ENCODE measurements at places on chromosomes 6 and 20.

DNA sequence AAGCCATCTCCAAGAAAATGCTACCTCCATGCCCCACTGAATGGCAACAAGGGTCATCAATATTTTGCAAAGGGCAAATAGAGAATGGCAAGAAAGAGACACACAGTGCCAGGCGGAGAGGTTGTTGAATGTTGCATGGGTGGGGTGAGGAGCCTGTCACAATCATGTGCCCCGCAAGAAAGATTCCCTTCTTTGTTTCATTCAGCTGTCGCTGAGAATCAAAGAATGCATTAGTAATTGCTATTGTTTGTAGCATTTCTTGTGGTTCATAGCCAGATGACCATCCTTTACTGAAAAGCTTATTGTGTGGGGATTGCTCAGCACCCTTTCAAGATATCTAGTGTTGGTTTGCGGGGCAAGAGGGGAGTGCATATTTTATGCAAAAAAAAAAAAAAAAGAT, 166.5 kb upstream of the QKI start:
- no peak for DNase-seq

GRCh38 chr6:13358511-13358910, 30.2 kb upstream of the TBC1D7 start:
- no peak for DNase-seq

DNA sequence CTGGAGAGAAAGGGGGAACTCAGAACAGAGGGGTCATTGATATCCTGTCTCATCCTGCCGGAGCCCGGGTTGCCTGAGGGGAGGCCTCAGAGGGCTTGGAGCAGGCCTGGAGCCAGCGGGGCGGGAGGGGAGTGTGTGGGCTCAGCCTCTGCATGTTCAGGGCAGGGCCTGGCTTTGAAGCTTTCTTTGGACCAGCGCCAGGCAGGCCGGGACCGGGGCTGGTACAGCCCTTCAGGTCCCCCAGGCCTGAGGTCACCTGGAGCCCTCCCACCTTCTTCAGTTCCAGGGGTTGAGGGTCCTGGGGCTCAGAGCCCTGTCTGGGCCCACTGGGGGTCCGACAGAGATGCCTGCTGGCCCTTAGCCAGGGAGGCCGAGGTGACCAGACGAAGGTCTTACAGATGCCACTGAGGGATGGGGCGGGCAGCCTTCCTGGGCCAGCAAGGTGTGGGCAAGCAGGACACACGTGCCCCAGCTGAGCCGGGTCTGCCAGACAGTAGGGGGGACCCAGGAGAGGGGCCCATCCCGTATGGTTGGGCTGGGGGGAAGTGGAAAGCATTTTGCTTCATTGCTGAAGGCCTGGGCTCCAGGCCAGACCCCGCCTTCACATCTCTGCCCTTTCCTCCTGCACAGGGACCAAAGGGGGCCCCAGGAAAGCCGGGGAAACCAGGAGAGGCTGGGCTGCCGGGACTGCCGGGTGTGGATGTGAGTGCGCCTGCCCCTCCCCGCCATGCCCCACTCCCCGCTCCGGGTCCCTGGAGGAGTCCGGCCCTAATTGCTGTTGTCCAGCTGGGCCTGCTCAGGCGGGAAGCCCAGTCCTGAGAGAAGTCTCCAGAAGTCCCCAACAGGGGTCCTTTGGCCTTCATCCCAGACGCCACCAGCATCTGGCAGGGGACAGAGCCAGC, 2.0 kb downstream of the COL9A3 start:
- DNase-seq, result no peak

DNA sequence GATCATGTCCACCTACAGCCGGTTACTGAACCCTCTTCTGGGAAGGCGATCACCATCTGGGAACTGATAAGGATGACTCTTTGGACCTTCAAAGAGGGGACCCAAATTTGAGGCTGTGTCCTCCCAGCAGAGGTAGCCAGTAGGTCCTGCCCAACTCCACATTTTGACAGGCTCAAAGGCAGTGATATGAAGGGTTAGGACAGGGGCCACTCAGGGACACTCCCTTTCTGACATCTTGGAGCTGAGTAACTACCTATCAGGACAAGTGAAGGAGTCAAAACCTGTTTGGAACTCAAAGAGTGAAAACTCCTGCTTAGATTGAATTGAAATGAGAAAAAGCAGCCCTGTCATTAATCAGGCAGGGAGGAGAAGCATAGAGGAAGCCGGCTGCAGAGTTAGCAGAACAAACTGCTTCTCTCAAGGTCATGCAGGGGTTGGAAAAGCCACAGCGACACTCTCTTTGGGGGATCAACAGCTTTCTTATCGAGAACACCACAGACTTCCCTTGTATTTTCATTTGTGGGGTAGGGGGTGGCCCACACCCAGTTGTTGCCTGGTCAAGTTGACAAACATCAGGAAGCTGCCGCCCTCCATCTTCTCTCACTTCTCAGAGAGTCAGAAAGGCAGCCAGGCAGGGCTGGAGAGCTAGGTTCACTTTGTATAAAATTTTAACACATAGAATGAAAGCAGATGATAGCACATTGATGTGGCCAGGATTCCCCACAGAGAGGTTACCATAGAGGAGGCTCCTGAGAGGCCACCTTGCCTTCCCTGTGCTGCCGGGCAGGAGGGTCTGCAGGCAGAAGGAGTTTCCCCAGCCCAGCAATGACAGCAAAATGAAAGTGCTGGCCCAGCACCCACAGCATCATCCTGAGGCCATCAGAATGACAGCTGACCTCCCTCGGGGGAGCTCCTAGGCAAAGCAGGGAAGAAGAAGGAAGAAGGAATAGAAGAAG, 47.6 kb downstream of the AGPAT4 start:
- DNase-seq, result peak; percentile 18

DNA sequence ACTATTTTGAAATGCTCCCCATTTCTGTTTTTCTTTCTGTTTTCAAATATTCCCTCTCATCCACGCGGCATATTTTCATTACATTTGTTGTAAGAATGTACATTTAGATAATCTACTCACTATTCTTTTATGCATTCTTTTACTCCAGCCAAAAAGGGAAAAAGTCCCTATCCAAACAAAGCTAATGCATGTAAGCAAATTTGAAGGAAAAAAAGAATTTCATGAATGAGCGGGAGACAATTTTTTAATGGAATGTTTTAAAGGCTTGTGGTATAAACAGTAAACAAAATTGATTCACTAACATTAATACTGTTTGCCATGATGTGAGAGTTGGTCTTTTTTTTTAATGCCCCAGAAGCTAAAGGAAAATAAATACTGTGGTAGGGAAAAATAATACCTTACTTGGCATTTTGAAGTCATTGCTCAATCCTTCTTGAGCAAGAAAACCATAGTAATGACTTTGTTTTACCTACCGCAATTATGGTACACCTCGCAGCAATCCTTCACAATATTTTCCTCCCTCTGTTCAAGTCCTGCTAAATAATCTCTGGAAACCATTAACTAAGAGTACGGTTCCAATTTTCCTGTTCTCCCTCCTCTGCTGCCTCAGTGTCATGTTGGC, 79.0 kb downstream of the BACH2 start:
- DNase-seq, result no peak

DNA sequence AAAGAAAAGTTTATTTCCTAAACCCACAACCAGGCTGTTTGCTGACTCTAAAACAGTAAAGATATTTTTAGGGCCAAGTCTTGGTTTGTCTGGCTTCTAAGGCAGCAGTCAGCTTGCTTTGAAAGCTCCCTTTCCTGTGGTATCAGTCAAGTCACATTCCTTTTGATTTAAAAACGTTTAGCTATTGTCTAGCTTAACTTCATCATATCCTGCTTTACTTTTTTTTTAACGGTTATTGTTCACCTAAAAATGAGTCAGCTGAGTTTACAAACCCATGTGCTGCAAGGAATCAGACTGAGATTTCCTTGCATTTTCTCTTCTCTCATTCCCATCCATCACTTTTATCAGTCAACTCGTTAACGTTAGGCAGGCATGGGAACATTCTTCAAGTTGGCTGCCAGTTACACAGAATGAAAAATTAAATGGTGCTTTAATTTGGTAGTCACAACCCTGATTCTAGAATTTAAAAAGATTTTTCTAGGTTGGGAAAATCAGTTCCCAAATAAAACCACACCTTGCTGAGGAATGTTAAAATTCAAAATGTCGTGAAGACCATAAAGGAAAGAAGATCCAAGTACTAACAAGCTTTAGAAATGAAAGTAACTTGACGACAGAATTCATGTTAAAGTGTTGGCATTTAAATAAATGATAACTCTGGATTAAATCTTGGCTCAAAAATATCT, 45.9 kb downstream of the ELOVL5 start:
- DNase-seq, result no peak
